Right ventricle myocardium inferior (tissue), 1 donor: ENCODE measurements at places on chromosomes 12 and 14.

DNA sequence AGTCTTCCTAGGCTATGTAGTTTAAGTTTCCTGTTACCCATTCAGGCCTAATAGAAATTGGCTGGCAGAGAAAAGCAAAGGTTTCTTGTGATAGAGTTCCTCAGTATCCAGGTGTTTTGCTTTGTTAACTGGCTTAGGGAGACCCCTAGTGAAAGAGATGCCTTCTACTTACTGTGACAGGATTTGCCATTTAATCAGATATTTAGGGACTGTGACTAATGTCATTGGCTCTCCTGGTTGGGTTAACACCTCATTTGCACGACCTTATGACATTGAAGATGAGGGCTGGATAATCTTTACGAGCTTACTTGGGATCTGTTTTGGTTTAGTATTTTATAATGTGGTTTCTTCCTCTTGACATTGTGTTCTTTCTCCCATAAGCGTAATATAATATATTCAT lies 5.8 kb downstream of the MON2 start:
- no peak for DNase-seq

DNA sequence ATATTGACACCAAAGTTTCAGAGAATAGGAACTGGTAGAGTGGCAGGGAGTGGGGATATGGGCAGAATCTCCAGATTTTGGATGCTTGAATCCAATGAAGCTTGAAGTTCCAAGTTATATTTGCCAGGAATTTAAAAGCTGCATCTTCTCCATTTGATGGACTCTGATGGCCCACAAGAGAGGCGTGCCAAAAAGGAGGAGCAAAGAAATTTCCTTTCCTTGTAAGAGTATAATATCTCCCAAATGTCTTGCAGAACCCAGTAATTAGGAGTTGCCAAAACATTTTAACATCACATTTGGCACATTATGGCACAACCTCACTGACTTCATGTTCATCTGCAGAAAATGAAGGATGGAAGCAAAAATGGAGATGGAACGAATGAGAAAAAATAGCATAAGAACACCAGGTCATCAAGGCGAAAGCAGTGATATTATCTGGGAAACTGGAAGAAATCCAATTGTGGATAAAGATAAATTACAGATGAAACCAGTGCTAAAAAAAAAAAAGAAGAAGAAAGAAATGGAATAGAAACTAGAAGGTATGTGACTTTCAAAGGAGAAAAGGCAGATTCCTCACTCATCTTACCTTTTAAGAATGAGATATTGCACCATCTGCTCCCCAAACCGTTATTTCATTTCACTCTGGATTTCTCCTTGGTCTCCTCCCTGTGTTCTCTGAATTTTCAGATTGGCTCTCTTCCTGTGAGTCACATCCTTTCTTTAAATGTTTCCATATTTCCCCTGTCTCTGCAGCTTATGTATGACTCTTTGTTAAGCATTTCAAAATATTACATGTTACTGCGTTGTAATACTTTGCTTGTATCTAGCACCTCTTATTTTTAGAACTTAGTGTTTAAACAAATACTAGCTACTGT lies 13.5 kb upstream of the FLRT2 start:
- no peak for DNase-seq

GRCh38 chr12:31966558-31967205 lies 7.5 kb downstream of the RESF1 start:
- no peak for DNase-seq

DNA sequence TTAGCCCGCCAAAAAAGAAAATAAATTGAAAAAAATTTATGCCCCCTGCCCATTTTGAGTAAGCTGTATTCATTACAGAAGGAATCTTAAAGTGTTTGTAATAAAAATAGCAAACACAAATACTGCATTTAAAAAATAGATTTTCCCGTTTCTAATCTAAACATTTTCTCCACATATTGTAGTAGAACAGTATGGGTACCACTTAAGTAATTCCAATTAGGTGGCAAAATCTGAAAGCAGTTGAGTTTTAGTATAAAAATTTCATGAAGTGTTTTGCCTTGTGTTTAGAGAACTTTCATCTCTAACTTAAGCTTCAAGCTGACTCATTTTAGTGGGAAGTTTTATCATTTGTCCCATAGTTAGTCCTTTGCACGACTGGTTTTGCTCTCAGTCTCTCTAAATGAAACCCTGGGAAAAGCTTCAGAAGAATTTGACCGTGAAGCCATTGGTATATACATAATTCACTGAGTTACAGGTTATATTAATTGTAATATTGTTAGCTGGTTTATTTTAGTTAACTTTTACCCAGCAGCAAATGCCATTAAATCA lies 214.6 kb downstream of the ERC1 start:
- no peak for DNase-seq

GRCh38 chr14:104181761-104182530 lies 43.6 kb downstream of the KIF26A start:
- DNase-seq = no peak

GRCh38 chr12:28089338-28089737 lies 100.9 kb upstream of the CCDC91 start:
- DNase-seq = no peak

DNA sequence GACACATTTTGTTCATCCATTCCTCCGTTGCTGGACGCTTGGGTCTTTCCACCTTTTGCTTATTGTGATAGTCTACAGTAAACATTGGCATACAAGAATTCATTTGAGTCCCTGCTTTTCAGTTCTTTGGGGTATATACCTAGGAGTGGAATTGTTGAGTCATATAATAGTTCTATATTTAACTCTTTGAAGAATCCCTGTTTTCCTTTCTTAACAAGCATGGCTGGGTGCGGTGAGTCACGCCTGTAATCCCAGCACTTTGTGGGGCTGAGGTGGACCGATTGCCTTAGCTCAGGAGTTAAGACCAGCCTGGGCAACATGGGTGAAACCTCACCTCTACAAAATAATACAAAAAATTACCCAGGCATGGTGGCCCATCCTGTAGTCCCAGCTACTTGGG lies 75.4 kb downstream of the CCDC92 start:
- DNase-seq = no peak

GRCh38 chr12:109639151-109639872 lies 65.7 kb downstream of the MVK start:
- no peak for DNase-seq

DNA sequence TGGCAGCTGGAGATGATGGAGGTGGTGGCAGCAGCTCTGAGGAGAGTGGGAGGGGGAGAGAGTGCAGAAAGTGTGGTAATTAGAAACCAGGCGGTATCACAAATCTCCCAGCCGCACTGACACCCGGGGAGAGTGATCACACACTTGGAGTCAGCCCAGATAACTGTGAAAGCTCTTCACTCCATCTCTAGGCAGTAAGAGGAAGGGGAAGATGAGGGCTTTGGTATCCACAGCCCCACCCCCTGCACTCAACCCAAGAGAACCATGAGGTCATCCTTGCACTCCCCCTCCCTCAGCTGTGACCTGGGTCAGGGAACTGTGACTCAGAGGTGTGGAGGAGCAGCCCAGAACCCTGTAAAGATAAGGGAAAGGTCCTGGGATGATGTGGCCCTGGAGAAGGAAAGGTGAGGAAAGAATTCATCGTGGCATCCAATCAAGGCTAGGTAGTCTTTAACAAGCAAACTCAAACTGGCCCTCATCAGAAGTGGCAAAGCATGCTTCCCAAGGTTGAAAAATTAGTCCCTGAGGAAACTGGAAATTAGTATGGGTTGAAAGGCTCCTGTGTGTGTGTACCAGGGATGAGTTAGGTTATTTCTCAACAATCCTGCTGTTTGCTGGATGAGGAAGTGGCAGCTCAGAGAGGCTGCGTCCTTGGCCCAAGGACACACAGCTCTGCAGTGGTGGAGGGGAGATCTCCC lies 111.0 kb upstream of the LHX5 start:
- no peak for DNase-seq

DNA sequence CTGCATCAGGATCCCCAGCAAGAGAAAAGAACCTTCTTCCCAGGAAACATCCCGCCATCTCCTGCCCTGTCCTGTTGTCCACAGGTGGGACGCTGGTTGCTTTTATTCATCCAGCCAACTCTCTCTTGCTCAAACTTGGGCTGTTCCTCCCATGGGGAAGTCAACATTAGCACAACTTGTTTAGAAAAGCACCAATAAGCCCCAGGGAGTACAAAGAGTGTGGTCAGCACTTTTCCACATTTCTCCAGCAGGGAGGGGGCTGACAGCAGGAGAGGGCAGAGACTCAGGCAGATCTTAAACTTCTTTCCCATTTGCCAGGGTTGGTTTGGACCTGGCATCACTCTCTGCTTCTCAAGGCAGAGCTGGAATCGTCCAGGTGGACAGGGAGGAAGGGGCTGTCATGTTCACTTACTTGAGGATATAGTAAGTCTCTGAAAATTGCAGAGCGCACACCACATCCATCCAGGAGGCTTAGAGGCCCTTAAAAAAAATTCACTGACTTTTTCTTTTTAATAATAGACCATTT lies 74.9 kb downstream of the RBM19 start:
- no peak for DNase-seq

GRCh38 chr14:53549956-53550355 lies 396.8 kb upstream of the DDHD1 start:
- no peak for DNase-seq

DNA sequence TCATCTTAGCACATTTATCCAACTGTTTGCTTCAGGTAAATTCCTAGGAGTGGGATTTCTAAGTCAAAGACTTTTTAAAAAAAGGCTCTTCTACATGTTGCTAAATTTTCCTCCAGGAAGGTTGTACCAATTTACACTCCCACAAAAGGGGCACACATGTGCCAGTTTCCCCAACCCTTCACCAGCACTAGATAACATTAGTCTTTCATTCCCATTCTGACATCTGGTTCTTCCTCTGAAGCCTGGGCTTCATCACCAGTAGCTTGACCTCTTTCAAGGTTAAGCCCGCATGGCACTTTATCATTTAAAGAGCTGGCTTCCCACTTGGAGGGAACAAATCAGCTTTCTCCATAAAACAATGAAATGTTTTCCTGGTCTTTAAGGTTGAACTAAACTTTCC lies 168.4 kb downstream of the MYRFL start:
- DNase-seq = no peak

DNA sequence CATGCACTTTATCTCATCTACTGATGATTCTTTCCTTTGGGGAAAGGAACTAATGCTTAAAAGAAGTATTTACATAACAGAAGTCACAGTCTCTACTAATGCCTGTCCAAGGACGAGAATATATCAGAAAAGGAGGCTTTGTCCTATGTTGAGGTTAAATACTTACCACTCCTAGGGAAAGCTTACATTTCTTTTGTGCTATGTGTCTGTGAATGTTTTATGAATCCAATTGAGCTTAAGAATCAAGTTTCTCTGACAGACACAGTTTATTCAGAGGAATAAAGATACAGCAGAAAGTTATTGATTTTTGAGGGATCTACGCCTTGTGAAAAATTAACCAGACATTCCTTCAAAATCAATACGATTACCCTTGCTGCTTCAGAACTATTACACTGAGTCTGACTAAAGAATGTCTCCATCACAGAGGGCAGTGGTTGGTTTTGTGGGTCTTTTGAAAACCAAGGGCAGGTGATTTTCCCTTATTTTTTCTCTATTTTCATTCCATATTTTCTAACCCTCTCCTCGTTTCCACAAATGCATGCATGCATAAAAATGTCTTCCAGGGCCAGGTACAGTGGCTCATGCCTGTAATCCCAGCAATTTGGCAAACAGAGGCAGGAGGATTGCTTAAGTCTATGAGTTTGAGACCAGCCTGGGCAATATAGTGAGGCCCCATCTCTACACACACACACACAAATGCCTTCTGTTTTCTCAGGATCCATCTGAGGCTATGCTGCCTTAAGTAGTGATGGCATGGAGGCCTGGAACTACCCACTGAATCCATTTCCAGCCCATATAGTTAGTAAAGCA lies 1095.1 kb downstream of the GALC start:
- no peak for DNase-seq

DNA sequence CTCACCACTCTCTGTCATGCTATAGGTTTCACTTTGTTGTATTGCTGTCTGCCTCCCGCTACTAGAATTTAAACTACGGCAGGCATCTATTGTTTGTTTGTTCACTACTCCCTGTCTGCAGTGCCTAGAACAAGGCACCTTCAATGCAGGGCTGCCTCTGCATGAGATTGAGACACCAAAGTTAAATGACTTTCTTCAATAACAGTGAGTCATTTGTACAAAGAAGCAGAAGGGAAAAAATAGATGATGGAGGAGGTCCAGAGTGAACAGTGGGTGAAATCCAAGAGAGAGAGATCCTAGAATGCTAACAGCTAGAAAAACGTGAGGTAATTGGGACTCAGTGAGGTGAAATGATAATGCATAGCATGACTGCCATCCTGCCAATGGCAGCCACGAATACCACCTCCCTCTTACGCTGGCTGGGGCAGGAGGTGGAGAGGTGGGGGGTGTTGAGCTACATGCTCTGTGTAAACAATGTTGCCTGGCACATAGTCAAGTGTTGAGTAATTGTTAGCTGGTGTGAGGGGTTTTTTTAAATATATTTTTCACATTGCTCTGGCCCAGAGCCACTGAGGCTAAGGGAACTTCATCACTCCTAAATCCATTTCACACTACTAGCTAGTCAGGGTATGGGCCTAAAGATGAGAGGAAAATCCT lies 367.6 kb downstream of the RPS29 start:
- no peak for DNase-seq

- DNase-seq = no peak
These were observed 20.7 kb downstream of the PLEK2 start for GRCh38 chr14:67391268-67391667.

- DNase-seq = no peak
These were observed 29.0 kb upstream of the SMUG1 start for GRCh38 chr12:54217774-54218241.

GRCh38 chr12:94401326-94401725 lies 58.3 kb downstream of the CEP83 start:
- no peak for DNase-seq
